ENCODE measurements at places on chromosomes 12 and 14.

DNA sequence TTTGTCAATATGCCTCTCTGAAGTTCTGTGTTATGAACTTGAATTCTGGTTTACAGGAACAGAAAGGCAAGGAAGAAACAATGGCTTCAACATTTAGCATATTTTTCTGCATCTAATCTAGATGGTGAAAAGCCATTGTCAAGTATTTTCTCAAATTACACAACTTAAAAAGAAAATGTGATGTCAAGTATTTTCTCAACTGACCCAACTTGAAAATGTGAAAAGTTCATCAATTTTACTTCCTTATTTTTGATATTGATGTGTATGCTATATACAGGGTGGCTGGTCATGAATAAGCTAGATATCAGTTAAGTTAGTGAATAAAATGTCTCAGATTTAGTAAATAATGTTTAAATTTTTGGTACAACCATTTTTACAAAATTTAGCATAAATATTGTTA lies 196.7 kb downstream of the ALX1 start:
- DNase-seq = no peak

DNA sequence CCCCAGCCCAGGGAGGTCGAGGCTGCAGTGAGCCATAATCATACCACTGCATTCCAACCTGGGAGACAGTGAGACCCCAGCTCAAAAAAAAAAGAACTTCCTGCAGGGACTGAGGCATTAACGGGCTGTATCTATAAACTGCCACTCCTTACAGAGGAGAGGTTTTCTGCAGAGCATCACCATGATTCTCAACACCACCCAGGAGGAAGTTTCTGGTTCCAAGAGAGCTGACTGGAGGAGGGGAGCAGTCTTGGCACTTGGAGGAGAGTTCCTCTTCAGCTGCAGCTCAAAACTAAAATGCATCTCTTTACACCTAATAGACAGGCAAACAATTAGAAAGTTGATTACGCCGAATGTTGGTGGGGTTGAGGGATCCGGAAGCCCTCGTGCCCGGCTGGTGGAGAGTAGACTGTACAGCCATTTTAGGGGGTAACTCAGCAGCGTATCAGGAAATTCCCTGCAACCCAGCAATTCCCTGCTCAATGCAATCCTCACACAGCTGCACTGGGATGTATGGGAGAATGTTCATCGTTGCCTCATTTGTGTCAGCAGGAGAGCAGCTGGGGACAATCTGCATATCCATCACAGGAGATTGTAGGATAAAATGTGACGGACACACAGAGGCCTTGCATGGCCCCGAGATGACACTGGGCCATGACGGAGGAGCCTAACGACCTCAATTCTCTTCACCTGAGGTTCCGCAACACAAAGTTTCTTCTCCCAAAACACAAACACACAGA lies 36.6 kb downstream of the ACTN1 start:
- DNase-seq = no peak

GRCh38 chr12:131795690-131796410 lies 32.3 kb upstream of the MMP17 start:
- DNase-seq = no peak

DNA sequence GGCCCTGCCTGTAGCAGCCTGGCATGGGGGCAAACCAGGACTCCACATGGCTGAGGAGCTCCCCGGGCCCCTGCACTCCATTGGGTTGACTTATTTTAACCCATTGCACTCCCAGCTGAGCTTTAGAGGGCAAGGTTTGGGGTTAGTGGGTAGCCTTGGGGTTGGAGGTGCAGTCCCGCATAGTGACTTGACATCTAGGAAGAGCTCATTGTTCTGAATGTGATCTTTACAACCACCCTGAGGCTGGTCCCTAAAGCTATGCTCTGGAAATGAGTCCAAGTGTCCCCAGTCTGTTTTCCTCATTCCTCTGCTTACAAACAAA lies 36.4 kb downstream of the NFKBIA start:
- no peak for DNase-seq

DNA sequence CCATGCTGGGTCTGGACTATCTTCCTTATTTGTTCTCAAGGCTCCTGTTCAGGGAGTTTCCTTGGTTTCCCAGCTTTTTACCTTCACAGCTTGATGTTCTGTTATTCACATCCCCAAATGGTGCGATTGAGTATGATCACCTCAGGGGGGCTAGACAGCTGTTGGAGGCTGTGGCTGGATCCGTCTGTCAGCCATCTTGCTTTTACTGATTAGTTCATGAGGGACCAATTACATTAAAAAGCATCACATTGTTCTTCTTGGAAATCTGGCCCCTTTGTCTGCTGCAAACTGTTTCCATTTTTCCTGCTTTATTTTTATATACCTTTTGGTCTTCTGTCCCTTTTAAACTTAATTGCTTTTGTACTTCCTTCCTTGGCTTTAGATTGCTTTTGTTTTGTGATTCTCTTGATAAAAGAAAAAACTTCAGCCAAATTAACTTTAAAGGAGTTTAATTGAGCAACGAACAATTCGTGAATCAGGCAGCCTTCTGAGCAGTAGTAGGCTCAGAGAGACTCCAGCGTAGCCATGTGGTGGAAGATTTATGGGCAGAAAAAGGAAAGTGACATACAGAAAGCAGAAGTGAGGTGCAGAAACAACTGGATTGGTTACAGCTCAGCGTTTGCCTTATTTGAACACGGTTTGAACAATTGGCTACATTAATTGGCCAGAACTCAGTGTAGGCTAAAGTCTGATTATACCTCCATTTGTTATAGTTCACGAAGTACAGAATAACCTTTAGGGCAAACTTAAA lies 208.7 kb downstream of the AEBP2 start:
- DNase-seq = no peak

All from CD4-positive, alpha-beta T cell treated with Interleukin-21 for 1 hour (primary cell).